A549 treated with GW870086 at 1 μM for 4 hours (cell line): ENCODE measurements at places on chromosomes 1 and 21. TPM values are rescaled to one million over a fixed set of nuclear protein-coding genes. Genes with fewer than 3 reads are reported as not detected.

Gene ADORA3
- total RNA-seq: not detected in 5 replicates

Gene ASCL5
- total RNA-seq: 0.09 to 0.23 TPM (median 0.10 TPM) in 4 of 5 replicates, not detected in the other

Gene ARMH1
- total RNA-seq: 0.38 to 1.1 TPM (median 0.54 TPM) in 5 replicates

Gene SERTAD4
- total RNA-seq: 0.39 to 0.57 TPM (median 0.46 TPM) in 5 replicates

Gene SFN
- 584 to 787 TPM (median 687 TPM) in 5 replicates for total RNA-seq

Gene STUM
- total RNA-seq: not detected in 5 replicates

Gene NRIP1
- total RNA-seq: 8.0 to 18.6 TPM (median 16.2 TPM) in 5 replicates

Gene VAV3
- total RNA-seq: 0.52 to 1.3 TPM (median 0.70 TPM) in 5 replicates
